ENCODE measurements at places on chromosomes 16 and 17.

DNA sequence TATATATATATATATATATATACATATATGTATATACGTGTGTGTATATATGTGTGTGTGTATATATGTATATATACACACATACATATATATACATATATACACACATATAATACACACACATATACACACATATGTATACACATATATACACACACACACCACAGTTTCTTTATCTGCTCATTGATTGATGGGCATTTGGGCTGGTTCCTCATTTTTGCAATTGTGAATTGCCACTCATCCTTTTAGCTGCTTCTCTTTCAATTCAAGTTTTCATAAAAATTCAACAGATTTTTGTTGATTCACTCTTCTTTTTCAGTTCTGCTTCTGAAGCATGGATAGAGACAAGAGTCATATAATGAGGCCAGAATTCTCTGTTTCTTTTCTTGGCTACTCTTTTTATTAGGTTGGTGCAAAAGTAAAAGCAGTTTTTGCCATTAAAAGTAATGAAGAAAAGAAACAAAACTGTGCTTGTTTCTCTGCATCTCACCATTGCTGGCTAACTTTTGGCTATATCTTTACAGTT, 44.5 kb downstream of the SLFN5 start:
- DNase-seq = no peak

DNA sequence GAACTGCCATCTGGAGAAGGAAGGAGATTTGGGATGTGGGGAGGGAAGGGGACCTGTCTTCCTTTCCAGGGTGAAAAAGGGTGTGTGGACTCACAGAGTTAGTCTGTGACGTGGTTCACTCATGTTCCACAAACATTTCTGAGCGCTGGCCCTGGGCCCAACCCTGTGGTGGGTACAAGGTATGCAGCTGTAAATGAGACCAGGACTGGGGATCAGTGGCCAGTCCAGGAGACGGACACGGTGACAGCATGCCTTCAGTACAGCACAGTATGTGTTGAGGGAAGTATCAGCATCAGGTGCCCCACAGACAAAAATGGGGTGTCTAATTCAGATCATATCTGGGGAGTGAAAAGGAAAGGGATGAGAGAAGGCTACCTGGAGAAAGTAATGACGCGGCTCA, 5.5 kb upstream of the EPX start:
- DNase-seq = no peak

- DNase-seq = no peak
These were observed 754 bp upstream of the NOXO1 start for GRCh38 chr16:1982013-1982433.

GRCh38 chr16:83967838-83968305, at the start of gene NECAB2:
Gene NECAB2 (plus strand): TSS chr16:83968244. CDS start chr16:83968649, 405 bp downstream.
- no peak for DNase-seq

- no peak for DNase-seq
These were observed 86.9 kb downstream of the RBBP6 start for GRCh38 chr16:24626256-24626655.

DNA sequence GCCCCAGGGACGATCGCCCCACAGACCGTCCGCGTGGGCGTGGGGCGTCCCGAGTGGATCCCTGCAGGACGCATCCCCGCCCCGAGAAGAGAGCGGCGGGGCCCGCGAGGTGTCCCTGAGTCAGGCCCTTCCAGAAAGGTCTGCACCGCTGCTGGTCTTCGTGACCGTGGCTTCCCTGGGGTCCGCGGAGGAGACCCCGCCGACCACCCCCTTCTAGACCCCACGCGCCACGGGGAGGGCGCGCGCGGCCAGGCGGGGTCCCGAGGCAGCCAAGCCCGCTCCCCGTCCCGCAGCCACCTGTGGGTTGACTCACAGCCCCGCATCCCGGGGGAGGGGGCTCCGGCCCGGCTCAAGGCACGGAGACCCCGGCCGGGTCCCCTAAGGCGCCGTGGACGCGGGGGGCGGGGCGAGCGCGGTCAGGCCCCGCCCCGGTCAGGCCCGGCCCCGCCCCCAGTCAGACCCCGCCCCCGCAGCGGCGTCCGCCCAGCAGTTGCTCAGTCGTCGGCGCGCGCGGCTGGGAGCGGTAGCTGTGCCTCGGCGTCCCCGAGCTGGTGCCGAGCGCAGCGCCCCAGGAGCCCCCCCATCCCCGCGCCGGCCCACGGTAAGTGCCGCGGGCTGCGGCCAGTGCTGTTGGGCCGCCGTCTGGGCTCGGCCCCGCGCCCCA, at the start of gene BAIAP3:
Gene BAIAP3, plus strand, starts transcription at position 497 of the 664 bp plus-strand sequence. CDS start 4,905 bp downstream, outside the sequence.
- peak; percentile 45 for DNase-seq

DNA sequence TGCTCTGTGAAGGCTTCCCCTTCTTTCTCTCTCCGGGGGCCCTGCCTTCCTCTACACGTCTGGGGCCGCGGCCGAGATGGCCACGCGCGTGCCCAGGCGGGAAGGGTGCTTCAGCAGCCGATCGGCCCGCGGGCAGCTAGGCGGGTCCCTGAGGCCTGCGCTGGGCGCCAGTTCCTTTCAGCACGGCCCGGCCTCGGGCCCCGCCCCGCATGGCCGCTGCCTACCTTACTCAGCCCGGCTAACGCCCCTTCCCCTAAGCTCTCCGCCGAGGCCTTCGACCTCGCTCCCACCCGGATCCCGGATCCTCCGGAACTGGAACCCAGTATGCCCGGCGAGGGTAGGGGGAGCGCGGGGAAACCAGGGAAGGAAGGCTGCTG, 335 bp downstream of the TMEM11 start:
- DNase-seq = peak; percentile 55

DNA sequence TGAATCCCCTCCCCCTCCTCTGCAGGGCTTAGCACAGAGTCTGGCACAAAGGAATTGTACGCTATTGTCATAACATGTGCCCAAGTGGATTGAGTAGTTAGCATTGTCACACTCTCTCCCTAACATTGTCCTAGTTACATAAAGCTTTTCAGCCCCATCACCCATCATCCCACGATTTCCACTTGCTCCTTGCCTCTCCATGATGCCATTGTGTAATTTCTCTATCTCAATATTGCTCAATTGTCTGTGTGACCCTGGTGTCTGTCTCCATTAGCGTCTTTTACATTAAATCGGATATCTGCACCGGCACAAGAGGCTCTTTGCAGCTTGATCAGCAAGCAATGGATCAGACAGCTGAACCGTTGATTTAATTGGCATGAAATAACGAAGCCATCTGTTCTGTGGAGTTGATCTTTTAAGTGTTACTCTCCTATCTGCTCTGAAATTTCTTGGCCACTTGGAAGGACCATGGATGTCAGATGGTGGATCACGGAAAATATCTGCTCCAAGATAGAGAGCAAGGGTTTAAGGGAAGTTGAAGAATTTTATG, 77.0 kb upstream of the HS3ST4 start:
- DNase-seq = no peak

GRCh38 chr17:82551779-82552457, 32.4 kb downstream of the FOXK2 start:
- peak; percentile 82 for DNase-seq

GRCh38 chr16:11234884-11235702, 20.9 kb downstream of the SOCS1 start:
- no peak for DNase-seq

DNA sequence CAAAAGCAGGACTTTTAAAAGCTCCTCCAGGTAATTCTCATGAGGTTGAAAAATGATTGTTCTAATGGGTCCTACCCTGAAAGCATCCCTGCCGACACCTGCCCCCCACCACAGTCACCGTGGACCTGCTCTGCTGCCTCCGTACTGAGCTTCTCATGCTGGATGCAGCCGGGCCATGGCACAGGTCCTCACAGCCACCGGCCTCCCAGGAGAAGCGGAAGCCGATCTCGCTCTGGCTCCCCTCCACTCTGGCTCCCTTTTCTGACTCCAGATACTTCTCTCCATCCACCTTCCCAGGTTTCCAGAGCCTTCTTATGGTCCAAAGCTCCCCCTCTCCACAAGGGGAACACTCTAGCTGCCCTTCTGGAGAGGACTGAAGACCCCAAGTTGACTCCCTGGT, 10.2 kb downstream of the RPRML start:
- DNase-seq = no peak

GRCh38 chr17:80796430-80796861, 195.2 kb upstream of the CHMP6 start:
- no peak for DNase-seq

All from trophoblast cell (in vitro differentiated cells and primary cell).